ENCODE measurements at places on chromosomes 12 and 14. TPM values are rescaled to one million over a fixed set of nuclear protein-coding genes. Genes with fewer than 3 reads are reported as not detected.

The MYL2 gene
- not detected for total RNA-seq

The CLEC12A gene
- total RNA-seq: not detected

The NXPH4 gene
- 1.6 TPM for total RNA-seq

The CD4 gene
- total RNA-seq: 1.9 TPM

The PLEKHH1 gene
- total RNA-seq: 37.2 TPM
